ENCODE measurements at places on chromosomes 6 and 20. TPM values are rescaled to one million over a fixed set of nuclear protein-coding genes. Genes with fewer than 3 reads are reported as not detected.

Gene SMLR1
- total RNA-seq = not detected

Gene RRP36
- 63.2 TPM for total RNA-seq

Gene SLC32A1
- not detected for total RNA-seq

Gene TRIM15
- not detected for total RNA-seq

Gene ELOVL2
- total RNA-seq = 18.1 TPM

All from chondrocyte (in vitro differentiated cells).